ENCODE measurements at places on chromosomes 16 and 17. TPM values are rescaled to one million over a fixed set of nuclear protein-coding genes. Genes with fewer than 3 reads are reported as not detected.

Gene KRT32
- total RNA-seq = not detected

Gene REXO5
- total RNA-seq = 2.2 TPM

Gene SDR42E2
- 0.26 TPM for total RNA-seq

Gene MT1M
- 4.6 TPM for total RNA-seq

Gene VAT1L
- total RNA-seq = 12.2 TPM

Gene TP53TG3B
- not detected for total RNA-seq

Gene CENPT
- 44.6 TPM for total RNA-seq

Gene PPP4C
- total RNA-seq = 95.3 TPM

Gene CHRNB1
- 10.0 TPM for total RNA-seq

Gene MYO15A
- 3.3 TPM for total RNA-seq

DNA sequence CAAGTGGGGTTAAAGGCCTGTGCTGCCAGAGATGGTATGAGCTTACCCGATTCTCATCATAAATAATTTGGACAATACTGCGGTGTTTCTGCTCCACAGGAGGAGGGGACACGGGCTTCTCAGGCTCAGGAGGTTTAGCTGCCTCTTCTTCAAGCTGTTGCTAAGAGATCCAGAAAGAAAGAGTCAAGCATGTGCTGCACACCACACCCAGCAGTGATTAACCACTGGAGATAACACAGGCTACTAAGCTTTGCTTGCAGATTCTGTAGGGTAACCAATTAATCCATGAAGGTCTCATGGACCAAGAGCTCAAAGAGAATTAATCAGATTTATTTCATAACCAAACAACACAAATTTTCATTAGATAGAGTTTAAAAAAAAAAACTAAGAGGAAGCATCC, 56.6 kb downstream of the NCOR1 start:
- no peak for DNase-seq

DNA sequence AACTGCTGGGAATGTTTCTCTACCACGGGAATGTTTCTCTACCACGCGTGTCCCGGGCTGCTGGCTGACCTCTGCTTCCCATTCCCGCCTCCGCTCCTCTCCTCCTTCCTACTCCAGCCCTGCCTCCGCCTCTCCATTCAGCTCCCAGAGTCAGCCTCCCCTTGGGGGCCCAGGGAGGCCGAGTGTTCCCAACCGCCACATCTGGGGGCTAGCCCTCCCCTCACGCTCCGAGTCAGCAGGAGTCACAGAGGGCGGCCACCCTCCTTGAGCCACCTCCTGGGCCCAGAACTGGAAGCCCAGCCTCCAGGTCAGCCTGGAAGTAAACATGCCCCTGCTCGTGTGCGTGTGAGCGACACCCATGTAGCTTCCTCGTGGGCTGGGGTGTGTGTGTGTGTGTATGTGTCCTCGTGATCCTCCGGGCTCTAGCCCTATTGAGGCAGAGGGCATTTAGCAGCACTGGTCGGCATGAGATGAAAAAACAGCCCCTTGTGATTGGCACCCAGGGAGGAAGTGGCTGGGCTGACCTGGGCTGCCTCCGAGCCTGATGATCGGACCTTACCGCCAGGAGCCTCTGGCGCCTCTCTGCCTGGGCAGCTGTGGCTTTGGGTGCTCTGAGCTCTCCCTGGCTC, 7.3 kb downstream of the CYGB start:
- DNase-seq = no peak

GRCh38 chr17:11238705-11239104, 2.3 kb upstream of the SHISA6 start:
- DNase-seq = no peak

GRCh38 chr16:56944954-56945839, 13.3 kb downstream of the HERPUD1 start:
- DNase-seq = no peak

GRCh38 chr16:12341966-12342365, 365.4 kb downstream of the SNX29 start:
- DNase-seq = no peak

- DNase-seq = no peak
These were observed 8.5 kb upstream of the SOCS3 start for GRCh38 chr17:78368348-78368747.

GRCh38 chr17:78276098-78276887, 44.9 kb downstream of the TMEM235 start:
- DNase-seq = no peak

GRCh38 chr17:15273141-15273793, 8.1 kb upstream of the PMP22 start:
- DNase-seq = peak; percentile 15

GRCh38 chr16:64704386-64704785, 417.5 kb downstream of the CDH11 start:
- no peak for DNase-seq

GRCh38 chr17:46903762-46904672, 18.9 kb upstream of the GOSR2 start:
- DNase-seq = no peak

DNA sequence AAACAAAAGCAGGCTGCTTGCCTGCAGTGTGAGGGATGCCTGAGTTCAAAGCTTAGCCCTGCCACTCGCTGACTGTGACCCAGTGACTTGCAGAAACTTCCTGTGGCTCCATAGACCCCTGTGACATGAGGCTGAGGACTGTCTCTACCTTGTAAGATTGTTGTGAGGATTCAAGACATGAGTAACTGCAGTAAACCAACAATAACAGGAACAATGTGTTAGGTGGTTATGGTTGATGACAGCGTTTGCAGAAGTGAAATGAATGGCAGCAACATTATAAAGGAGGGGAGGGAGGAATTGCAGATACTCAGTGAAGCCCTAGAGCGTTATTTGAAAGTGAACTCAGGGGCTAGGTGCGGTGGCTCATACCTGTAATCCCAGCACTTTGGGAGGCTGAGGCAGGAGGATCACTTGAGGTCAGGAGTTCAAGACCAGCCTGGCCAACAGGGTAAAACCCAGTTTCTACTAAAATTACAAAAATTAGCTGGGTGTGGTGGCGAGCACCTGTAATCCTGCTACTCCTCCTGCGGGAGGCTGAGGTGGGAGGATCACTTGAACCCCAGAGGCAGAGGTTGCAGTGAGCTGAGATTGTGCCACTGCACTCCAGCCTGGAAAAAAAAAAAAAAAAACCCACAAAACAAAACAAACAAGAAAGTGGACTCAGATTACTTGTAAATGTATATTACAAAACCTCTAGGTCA, 33.5 kb upstream of the EMP2 start:
- DNase-seq = no peak

GRCh38 chr17:2562162-2562858, 31.1 kb upstream of the PAFAH1B1 start:
- DNase-seq = no peak

- no peak for DNase-seq
These were observed 15.6 kb downstream of the SCNN1B start for GRCh38 chr16:23317751-23318150.

GRCh38 chr17:69779378-69780214, 295.4 kb upstream of the KCNJ16 start:
- DNase-seq = no peak

- no peak for DNase-seq
These were observed 406.5 kb upstream of the MON1B start for GRCh38 chr16:76784530-76784929.

All from mucosa of gallbladder (tissue), 1 donor.